ENCODE measurements at places on chromosomes 12 and 14. TPM values are rescaled to one million over a fixed set of nuclear protein-coding genes. Genes with fewer than 3 reads are reported as not detected.

Gene SMCO2
- not detected for total RNA-seq

- no peak overlapping the region for H3K27ac ChIP-seq
- peaks cover 7% of the 10 kb centered on the region for H3K36me3 ChIP-seq
- DNase-seq = no peak
These were observed 89.1 kb downstream of the MIA2 start for GRCh38 chr14:39322807-39323206.

- H3K4me1 ChIP-seq = peaks cover 43% of the 10 kb centered on the region
- H3K36me3 ChIP-seq = no peaks in the 10 kb centered on the region
- no peak overlapping the region for H3K27ac ChIP-seq
- H3K27me3 ChIP-seq = no peaks in the 10 kb centered on the region
These were observed 23.7 kb downstream of the NCOR2 start for GRCh38 chr12:124543590-124544310.

DNA sequence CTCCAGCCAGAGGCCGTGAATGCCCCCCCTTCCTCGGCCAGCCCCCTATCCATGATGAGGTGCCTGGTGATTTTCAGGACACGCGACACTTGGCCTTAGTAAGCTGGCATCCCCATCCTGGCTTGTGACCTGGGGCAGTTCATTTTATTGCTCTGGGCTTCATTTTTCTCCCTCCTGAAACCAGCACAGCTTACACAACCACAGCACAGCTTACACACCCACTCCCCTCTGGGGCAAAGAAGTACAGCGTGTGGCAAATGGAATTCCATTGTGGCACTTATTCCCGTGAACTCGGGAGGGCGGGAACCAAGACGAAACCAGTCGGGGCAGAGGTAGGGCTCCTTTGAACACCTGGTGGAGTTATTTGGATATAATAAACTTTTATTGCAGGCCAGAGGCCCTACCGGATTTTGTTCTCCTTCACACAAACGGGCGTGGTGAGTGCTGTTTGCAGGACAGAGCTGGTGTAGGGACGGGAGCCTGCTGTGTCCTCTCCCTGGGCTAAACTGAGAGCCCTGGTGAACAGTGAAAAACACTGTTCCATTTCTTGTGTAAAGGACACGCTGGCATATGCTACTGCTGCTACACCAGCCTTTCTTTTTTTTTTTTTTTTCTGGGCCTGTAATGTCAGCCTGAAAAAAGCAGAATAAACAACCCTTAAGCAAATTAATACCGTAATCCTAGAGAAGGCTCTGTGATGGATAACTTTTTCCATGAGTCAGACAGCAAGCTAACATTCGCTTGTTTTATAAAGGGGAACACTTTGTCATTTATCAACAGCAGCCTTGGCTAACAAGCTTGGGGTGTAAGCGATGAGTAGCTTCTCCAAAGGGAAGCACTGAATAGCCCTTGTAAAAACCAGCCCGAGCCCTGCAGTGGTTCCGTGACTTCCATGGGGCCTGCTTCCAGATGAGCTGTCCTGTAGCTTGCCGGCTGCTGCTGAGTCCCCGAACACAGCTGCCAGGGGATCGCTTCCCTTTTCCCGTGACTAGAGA lies 29.3 kb downstream of the CD9 start:
- DNase-seq = peak; percentile 58
- peak overlapping the region; percentile 61 for H3K4me3 ChIP-seq
- peak overlapping the region; percentile 92 for H3K27ac ChIP-seq
- no peaks in the 10 kb centered on the region for H3K27me3 ChIP-seq

DNA sequence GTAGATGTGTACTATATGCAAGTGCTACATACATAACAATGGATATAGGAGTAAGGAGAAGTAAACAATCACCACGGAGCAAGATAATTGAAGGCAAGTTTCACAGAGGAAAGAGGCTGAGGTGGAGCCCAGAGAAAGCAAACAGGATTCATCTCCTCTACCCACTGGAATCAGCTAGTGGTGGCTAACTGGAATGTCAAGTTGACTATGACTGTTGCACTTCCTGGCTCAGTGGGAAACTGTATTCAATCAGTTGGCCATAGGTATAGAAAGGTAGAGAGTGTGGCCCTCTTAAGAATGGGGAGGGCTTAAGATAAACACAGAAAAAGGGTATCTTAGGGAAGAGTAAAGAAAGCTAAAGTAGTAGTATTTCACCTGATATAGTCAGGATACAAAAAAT lies 62.4 kb downstream of the MAP4K5 start:
- peaks cover 52% of the 10 kb centered on the region for H3K36me3 ChIP-seq
- H3K27ac ChIP-seq = no peak overlapping the region
- no peaks in the 10 kb centered on the region for H3K4me1 ChIP-seq
- no peak for DNase-seq

DNA sequence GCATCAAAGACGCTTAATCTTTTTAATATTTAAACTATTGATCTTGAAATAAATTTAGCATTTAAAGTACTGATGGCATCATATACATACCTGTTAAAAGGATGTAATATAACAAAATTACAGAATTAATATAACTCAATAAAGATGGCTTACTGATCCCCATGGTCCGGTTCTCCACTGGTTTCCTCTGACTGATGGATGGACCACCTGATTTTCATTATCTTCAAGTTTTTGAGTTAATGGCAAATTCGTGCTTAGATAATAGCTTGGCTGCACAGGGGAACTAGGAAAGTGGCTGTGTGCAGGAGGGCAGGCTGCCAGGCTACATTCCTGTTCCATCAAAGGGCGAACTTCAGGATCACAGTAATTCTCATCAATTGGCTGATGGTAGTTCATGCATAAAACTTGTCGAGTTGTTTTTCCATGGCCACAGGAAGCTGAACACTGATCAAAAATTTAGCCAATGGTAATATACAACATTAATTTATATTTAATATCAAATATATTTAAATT lies 123.9 kb downstream of the ADAMTS20 start:
- H3K27me3 ChIP-seq = no peaks in the 10 kb centered on the region
- H3K27ac ChIP-seq = no peak overlapping the region
- DNase-seq = no peak
- no peak overlapping the region for H3K4me3 ChIP-seq
- no peaks in the 10 kb centered on the region for H3K36me3 ChIP-seq
- no peaks in the 10 kb centered on the region for H3K4me1 ChIP-seq

GRCh38 chr12:110849748-110850403 lies 3.1 kb downstream of the CCDC63 start:
- no peaks in the 10 kb centered on the region for H3K27me3 ChIP-seq
- no peak for DNase-seq
- no peaks in the 10 kb centered on the region for H3K36me3 ChIP-seq
- H3K4me1 ChIP-seq = peaks cover 19% of the 10 kb centered on the region
- no peak overlapping the region for H3K27ac ChIP-seq
- no peak overlapping the region for H3K4me3 ChIP-seq

- peak overlapping the region; percentile 81 for H3K4me3 ChIP-seq
- H3K36me3 ChIP-seq = no peaks in the 10 kb centered on the region
- H3K4me1 ChIP-seq = peaks cover 18% of the 10 kb centered on the region
- peak overlapping the region; percentile 81 for H3K27ac ChIP-seq
- H3K27me3 ChIP-seq = no peaks in the 10 kb centered on the region
These were observed 40.9 kb upstream of the CAPRIN2 start for GRCh38 chr12:30795410-30796312.

DNA sequence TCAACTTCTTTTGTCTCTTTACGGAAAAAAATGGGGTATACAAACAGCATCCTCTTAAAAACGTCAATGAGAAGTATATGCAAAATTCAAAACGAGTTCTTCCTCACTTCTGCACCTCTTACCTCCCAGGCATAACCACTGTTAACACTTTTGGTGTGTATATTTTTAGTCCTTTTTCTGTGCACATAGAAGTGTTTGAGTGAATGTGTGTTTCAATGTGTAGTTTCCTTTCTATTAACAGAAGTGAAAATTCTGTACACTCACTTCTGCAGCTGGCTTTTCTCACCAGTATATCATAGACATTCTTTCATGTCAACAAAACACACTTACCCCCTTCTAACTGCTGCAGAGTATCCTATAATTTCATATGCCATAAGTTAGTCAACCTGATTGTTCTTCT lies 5.4 kb downstream of the UBR7 start:
- peaks cover 7% of the 10 kb centered on the region for H3K4me1 ChIP-seq
- H3K36me3 ChIP-seq = peaks cover 35% of the 10 kb centered on the region
- H3K4me3 ChIP-seq = no peak overlapping the region
- no peak overlapping the region for H3K27ac ChIP-seq

DNA sequence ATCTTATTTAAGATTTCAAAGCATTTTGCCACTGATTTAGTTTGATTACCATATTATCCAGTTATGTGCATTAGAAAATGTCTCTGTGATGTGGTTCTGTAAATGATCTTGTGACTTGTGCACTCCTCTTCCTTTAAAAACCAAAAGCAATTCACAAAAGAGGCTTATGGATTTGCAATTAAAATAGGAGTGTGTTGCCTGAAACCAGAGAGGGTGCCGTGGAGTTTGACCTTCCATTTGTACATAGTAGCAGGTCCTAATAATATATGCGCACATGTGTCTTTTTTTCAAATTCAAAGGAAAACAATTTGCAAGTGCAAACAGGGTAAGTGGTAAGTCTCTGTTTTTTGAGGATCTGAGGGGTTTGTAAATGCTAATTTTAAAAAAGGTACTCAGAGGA lies 470.9 kb downstream of the VRK1 start:
- H3K27me3 ChIP-seq = no peaks in the 10 kb centered on the region
- no peaks in the 10 kb centered on the region for H3K36me3 ChIP-seq
- DNase-seq = no peak
- no peak overlapping the region for H3K27ac ChIP-seq
- H3K4me1 ChIP-seq = no peaks in the 10 kb centered on the region

- H3K27ac ChIP-seq = no peak overlapping the region
- H3K4me3 ChIP-seq = no peak overlapping the region
- H3K4me1 ChIP-seq = no peaks in the 10 kb centered on the region
These were observed 2.9 kb downstream of the LMNTD1 start for GRCh38 chr12:25550186-25550585.

DNA sequence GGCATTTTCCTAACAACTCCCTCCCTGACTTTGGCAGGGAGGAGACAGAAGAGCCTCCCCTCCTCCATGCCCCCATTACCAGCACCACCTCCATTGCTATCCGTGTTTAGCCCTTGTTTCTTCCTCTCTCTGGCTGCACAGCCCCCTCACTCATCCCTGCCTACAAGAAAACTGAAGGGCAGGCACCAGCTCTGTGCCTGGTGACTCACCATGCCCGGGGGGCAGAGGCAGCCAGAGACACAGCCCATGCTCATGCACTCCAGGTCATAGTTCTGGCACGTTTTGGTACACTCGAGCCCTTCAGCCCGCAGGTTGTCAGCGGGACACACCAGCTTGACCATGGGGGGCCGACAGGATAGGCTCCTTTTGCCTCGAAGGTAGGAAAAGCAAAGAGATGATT lies 80.4 kb downstream of the VWF start:
- H3K4me1 ChIP-seq = peaks cover 6% of the 10 kb centered on the region
- no peaks in the 10 kb centered on the region for H3K36me3 ChIP-seq
- H3K27ac ChIP-seq = no peak overlapping the region
- no peaks in the 10 kb centered on the region for H3K27me3 ChIP-seq
